ENCODE measurements at places on chromosomes 7 and 10.
A peak's percentile ranks its signal among the peaks of the same experiment; 100 is the strongest.

GRCh38 chr10:20443094-20443493, 454.0 kb downstream of the NEBL start:
- DNase-seq: no peak

GRCh38 chr7:129958643-129959470, 6.1 kb upstream of the UBE2H start:
- DNase-seq: peak; percentile 55

- DNase-seq: peak; percentile 30
Observed at GRCh38 chr10:113423981-113424721, 128.7 kb upstream of the HABP2 start.

GRCh38 chr7:69843653-69844052, 245.4 kb downstream of the AUTS2 start:
- DNase-seq: no peak

GRCh38 chr10:85848756-85849155, 517.8 kb downstream of the GRID1 start:
- DNase-seq: no peak

DNA sequence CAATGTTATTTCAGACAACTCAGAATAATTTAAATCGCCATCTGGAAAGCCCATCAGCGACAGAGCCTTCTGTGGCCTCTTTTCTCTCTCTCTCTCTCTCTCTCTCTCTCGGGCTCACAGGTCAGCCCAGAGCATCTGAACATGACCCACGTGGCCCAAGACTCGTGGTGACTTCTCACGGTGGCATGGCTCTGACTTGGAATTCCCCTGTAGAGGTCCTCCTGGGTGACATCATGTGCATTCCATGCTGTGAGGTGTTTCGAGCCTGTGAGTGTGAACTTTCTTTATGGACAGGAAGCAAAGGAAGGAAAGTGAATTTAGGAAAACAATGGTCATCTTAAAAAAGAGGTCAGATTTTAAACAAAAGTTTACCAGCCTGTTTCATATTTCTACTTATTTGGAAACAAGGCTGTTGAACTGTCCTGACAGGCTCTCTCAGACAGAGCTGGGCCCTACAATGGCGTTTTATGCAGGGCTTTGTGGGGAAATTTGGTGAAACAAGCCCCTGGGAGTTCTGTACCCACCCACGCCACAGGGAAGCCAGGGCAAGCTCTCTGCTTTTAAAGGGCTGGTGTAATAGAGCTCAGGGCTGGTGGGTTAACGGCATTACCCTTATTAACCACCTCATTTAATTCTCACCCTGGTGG, 359.7 kb upstream of the ZNF32 start:
- peak; percentile 18 for DNase-seq

DNA sequence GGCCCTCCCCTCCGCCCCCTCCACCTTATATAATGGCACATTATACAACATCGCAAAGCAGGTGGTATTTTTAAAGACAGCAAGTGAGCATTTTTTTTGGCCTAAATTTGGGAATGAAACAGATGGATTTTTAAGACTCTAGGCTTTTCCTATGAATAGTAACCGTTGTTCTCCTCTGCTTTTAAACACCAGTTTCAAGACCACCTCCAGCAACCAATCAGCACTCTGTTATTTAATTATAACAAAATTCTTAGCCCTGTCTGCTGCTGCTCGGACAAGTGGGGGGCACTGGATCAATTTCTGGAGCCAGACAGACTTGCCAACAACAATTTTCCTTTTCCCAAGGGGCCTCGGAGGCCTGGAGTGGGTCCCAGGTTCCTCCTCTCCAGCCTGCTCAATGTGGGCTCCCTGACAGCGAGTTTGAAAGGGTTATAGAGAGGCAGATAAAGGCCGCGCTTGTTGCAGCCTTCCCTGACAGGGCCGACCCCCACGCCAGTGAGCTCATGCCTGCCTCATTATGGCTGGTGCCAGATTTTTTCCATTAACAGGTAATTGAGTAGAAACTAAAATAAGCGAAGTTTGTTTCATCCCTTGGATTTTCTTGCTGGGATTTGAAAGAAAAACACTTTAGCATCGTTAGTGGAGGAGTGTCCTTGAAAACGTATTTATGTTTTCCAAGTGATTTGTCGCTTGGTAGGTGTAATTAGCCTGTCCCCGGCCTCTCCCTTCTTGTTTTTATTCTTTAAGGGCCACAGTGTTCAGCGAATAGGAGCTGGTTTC, 227.3 kb downstream of the TCF7L2 start:
- no peak for DNase-seq

DNA sequence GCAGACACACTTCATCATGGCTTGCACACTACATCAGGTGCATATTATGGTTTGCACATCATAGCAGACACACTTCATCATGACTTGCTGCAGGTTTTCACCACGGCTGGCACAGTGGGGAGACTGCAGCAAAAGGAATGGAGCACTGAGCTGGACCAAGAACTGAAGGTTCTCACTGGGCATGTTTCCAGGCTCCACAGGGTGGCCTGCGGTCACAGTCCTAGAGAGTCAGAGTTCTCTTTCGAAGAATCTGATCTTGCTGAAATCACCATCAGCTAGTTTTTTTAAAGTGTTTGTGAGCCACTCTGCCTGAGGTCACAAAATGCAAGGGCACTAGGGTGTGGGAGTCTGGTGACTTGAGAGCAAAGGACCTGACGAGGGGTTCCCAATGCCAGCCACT, 140.4 kb upstream of the NPY start:
- DNase-seq: peak; percentile 48

DNA sequence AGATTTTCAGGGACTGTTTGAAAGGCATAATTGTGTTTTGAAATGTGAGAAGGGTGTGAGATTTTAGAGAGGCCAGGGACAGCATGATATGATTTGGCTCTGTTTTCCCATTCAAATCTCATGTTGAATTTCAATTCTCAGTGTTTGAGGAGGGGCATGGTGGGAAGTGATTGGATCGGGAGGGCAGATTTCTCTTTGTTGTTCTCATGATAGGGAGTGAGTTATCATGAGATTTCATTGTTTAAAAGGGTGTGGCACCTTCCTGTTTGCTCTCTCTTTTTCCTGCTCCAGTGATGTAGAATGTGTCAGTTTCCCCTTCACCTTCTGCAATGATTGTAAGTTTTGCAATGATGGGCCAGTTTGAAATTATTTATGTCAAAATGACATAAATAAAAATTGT, 113.0 kb upstream of the PCDH15 start:
- DNase-seq: no peak

Data from fibroblast of skin of scalp (primary cell).